ENCODE measurements at places on chromosomes 2 and 18.

GRCh38 chr18:76881744-76882143, 59.4 kb downstream of the ZNF236 start:
- DNase-seq = no peak

DNA sequence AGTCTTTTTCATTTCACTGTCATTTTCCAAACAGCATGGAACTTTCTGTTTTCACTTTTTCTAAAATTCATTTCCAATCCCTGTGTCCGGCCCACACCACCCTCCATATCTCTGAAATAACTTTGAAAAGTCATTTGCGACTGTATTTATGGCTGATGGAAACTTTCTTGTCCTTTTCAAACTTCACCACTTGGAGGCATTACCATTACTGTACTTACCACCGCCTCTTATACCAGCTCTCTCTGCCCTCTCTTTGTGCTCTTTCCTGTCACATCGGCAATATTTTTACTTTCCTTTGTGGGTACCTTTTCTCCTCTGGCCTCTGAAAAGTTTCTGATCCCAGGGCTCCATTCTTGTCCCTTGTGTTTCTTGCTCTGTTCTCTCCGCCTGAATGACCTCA, 39.5 kb upstream of the IL1RL1 start:
- DNase-seq = no peak

- no peak for DNase-seq
Measured at GRCh38 chr2:71473346-71474031, 20.1 kb downstream of the DYSF start.

DNA sequence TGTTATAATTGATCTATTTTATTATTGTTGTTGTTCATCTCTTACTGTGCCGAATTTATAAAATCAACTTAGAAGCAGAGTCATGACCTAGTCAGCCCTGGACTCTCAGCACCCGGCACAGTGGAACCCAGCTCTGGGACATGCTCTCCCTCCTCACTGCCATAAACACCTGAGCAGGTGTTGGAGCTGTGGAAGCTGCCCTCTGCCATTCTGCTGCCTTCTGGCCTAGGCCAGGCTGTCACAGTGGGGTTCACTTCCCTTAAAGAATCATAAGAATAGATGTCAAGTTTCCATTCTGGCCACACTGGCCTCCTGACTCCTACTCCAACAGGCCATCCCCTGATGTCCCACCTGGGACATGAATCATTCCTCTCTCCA, 192.2 kb downstream of the ZFP36L2 start:
- DNase-seq = no peak

- no peak for DNase-seq
Measured at GRCh38 chr18:36484591-36484990, 187.1 kb downstream of the FHOD3 start.

GRCh38 chr18:50819027-50819727, 639 bp downstream of the MRO start:
- no peak for DNase-seq

DNA sequence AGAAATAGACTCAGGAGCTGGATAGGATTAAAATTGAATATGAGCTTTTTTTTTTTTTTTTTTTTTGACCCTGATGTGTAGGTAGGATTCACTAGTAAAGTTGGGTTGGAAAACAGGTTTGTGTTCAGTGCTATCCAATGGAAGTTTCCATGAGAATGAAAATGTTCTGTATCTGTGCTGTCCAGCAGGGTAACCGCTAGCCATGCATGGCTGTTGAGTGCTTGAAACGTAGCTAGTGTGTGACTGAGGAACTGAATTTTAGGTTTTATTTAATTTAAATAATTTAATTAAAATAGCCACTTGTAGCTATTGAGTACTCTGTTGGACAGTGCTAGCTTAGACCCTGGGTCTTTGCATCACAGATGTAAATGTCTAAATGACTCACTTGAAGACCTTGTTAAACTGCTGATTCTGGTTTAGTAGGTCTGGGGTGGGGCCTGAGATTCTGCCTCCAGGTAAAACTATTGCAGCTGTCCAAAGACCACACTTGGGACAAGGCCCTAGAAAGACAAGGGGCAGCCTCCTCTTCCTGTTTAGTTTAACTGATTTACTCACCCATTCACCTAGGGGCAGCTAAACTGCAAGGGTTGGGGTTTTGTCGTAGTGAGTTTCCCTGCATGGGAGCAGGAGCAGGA, 84.7 kb upstream of the STON1 start:
- DNase-seq = no peak

- no peak for DNase-seq
Measured at GRCh38 chr2:67600222-67600871, 203.2 kb downstream of the ETAA1 start.

DNA sequence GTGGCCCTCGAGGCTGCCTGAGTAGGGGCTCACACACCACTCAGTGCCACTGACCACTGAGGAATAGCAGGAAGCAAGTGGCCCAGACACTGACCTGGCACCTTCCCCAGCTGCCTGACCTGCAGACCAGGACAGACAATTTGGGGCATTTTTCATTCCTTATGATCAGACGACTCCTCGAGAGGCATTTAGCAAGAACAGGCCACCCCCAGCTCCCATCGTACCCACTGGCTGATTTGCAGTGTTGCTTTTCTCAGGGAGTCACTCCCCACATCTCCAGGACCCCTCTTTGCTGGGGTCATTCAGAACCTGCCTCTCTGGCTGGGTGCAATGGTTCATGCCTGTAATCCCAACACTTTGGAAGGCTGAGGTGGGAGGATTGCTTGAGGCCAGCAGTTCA, 185.7 kb downstream of the HAUS1 start:
- no peak for DNase-seq
